ENCODE measurements at places on chromosomes 4 and X. TPM values are rescaled to one million over a fixed set of nuclear protein-coding genes. Genes with fewer than 3 reads are reported as not detected.

GRCh38 chr4:149914119-149915115 lies 98.8 kb upstream of the IQCM start:
- DNase-seq, result no peak

DNA sequence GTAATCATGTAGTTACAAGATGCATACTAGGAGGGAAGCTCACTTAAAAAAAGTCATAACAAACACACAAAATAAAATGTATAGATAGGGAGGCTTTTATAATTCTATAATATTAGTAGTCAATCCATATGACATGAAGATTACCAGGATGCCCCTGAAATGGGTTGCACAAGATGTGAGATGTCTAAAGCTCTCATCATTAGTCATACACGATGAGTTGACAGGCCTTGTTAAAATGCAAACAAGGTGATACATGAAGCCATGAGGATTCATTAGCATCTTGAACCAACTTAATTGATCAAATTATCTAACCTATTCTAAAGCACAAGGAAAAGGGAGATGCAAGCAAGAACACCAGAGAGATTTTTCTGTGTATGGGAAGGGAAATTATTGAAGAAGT lies 470.2 kb downstream of the IQCM start:
- no peak for DNase-seq

DNA sequence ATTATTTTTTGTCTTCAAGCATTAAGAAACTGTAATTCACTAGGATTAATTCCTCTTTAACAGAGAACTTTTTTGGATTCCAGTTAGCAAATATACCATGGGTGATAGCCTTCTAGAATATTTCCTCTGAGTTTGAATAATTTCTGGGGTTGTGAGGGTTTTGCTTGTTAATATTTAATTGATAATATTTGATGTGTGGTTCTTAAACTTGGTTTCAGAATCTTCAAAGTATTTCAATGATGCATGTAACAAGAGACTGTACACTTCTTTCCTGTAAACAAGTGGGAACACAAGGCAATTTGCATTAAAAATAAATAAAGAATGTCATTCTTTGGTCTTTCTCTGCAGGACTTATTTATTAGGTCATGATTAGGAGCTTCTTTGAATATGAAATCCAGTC lies 9.5 kb upstream of the C4orf51 start:
- DNase-seq, result no peak

TAF7L gene
- total RNA-seq, result not detected

DNA sequence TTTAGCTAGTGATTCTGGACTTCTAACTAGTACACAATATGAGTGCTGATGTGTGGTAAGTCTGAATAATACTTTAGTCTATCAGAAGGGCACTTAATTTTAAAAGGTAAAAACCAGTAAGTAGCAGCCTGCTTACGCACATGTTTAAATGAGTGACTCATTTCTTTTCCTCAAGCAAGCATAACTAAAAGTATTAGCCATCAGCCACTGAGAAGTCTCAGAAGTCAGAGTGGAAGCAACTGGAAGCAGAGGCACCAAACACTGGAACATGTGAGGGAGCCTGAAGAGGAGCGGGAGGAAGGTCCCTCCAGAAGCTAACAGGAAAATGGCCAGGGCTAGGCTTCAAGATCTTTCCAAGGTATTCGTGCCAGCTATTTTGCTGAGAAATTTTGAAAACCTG lies 257.7 kb downstream of the RAPGEF2 start:
- no peak for DNase-seq

TMEM150C gene
- 9.7 TPM for total RNA-seq

Data from posterior vena cava (tissue), 2 donors.